Stimulated activated CD8-positive, alpha-beta memory T cell treated with anti-CD3 and anti-CD28 coated beads, Interleukin-12 subunit alpha, Interleukin-12 subunit beta, amount 100 ng/mL, for 4 hours (primary cell): ENCODE measurements at places on chromosomes 3 and 15.

- no peak for DNase-seq
Measured at GRCh38 chr3:41216993-41217392, 17.7 kb downstream of the CTNNB1 start.

GRCh38 chr3:31917303-31918005, 63.6 kb downstream of the OSBPL10 start:
- no peak for DNase-seq

GRCh38 chr3:31546162-31546561, 13.4 kb downstream of the STT3B start:
- no peak for DNase-seq

DNA sequence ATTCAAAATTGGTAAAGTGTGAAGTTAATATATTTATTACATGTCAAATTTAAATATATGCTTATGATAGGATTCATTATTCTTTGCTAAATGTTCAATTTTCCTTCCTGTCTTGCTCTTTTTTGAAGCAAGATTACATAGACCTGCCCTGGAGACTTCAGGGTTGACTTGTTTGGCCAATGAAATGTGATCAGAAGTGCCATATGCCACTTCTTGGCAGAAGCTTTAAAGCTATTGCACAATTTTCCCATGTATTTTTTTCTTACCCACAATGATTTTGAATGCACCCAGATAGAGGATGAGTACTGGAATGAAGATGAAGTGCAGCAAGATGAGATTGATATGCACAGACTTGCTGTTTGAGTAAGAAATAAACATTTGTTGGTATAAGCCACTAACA, 406.3 kb upstream of the BCHE start:
- no peak for DNase-seq

DNA sequence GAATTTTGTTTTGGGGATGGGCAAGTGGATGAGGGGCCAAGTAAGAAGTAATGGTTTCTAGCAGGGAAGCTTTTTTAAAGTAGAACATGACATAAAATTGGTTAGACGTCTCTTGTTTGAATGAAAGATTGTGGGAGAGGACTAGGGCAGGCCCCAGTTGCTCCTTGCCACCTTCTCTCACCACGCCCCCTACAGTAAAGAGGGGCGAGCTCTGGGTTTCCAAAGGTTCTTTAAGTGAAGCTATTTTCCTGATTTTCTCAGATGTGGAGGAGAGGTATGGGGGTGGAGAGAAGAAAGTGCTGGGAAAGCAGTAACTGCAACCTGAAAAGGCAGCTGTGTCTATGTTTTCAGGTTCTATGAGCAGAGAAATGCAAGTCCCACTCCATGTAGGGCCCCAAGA, 32.6 kb upstream of the SKIL start:
- no peak for DNase-seq

GRCh38 chr3:81974751-81975150, 213.3 kb upstream of the GBE1 start:
- DNase-seq: no peak

- no peak for DNase-seq
Measured at GRCh38 chr3:24315971-24316370, 178.7 kb downstream of the THRB start.

GRCh38 chr3:128217702-128218547, 64.6 kb downstream of the EEFSEC start:
- no peak for DNase-seq

GRCh38 chr3:153137626-153138025, 24.4 kb upstream of the RAP2B start:
- no peak for DNase-seq

DNA sequence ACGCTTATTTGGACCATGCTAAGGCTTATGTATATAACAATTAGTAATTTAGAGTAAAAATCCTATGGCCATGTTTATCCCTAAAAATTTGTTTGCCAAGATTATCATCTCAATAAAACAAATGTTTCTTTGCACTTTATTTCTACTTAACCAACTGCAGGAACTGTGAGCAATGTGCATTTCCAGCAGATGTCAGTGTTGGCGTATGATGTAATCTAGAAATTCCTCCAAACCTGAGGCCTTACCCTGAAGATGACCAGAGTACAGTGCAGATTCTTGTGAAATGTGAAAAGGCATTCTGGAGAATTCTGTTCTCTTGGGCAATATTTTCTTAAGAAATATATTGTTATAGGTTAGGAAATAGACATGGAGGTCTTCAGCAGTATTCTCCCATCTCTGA, 205.9 kb downstream of the MBNL1 start:
- no peak for DNase-seq

DNA sequence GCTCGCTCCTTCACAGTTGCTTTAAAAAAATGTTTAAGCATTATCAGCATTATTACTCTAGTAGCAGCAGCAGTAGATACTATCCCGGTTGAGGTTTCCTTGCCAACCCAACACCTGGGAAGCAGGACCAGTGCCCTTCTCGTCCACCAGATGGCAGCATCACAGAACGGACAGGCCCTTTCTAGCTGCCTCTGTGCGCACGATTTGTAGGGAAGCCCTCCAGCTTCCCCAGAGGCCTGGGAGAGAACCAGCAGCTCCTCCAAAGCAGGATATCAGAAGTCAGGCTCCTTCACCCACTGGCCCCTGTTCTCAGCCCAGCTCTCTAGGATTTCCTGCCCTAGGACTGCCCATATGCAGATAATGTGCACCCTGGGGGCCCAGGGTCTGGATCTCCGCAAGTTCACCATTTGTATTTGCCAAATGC, 16.8 kb upstream of the ESYT3 start:
- DNase-seq: peak; percentile 11

GRCh38 chr15:60914360-60914759, 314.7 kb downstream of the RORA start:
- DNase-seq: no peak
